Body of pancreas (tissue), 4 donors: ENCODE measurements at places on chromosomes 16 and 17. TPM values are rescaled to one million over a fixed set of nuclear protein-coding genes. Genes with fewer than 3 reads are reported as not detected.

DNA sequence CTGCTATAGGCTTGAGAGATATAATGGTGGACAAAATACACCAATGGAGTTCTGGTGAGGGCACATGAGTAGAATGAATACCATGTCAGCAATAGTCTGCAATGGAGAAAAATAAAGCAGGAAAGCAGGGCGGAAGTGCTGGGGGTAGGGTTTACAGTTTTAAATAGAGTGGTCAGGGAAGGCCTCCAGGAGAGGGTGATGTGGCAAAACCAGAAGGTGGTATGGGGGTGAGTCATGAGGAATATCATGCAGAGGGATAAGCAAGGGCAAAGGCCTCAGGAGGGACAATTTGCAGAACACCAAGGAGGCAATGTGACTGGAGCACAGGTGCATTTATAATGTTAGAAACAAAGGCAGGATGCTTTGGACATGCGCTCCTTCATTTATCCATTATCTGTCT, 102.0 kb downstream of the ITFG1 start:
- H3K4me1 ChIP-seq = no peaks in the 10 kb centered on the region
- no peak overlapping the region for H3K27ac ChIP-seq
- H3K27me3 ChIP-seq = no peaks in the 10 kb centered on the region
- H3K36me3 ChIP-seq = no peaks in the 10 kb centered on the region
- DNase-seq = no peak
- H3K4me3 ChIP-seq = no peak overlapping the region

DNA sequence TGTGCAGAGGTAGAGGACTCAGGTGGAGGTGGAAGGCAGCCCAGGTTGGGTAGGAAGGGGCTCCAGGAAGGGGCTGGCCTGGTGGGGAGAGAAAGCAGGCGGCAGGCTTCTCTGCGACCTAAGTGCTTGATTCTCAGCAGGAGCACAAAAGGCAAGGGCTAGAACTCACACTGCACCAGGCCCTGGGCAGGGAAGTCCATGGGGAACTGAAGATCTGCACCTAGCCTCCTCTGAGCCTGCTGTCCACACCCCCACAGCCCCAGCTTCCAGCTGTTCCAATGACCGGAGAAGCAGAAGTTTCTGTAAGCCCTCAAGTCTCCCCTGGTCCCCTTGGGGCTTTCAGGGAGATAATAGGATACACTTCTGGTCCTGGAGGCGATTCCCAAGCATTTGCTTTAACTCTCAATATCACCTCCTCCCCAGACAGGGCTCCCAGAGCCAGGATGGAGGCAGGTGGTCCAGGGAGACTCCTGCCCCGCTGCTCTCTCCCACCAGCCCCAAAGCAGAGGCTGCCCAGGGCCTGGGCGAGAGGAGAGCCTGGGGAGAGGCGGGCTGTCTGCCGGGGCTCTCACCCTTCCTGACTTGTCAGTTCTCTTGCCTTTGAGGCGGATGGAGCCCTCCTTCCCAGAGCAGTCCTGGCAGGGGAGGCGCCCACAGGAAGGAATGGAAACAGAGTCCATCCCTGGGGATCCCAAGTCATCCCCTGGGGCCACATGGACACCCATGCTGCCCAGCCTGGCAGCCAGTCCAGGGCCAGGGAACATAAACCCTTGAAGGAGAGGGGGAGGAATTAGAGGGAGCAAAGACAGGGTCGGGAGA, 126.0 kb downstream of the RBFOX3 start:
- H3K36me3 ChIP-seq = no peaks in the 10 kb centered on the region
- H3K27ac ChIP-seq = no peak overlapping the region
- no peaks in the 10 kb centered on the region for H3K4me1 ChIP-seq
- no peak for DNase-seq
- peaks cover 17% of the 10 kb centered on the region for H3K27me3 ChIP-seq

DNA sequence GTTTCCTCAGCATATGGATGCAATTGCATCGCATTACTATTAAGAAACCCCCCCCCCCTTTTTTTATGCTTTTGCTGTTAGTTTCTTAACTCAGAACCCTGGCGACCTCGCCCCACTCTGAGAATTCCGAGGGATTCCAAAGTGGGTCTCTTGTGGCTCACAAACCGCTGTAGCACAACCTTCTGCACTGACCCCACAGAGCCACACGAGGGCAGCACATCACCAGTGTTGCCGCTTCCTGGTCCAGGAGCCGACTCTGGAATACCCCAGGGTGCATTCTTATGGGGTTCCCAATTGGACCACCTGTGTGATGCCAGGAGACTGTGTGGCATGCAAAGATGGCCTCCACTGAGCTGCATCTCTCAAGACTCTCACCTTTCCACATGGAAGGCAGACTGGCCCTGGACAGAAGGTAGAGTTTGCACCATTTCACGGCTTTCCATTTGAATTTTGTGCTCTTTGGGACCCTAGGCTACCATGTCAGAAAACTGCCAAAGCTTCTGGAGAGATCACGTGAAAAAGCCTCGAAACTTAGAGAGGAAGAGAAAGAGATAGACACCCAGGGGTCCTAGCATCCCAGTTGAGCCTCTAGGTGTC, 432.7 kb upstream of the ASIC2 start:
- no peak overlapping the region for H3K4me3 ChIP-seq
- no peaks in the 10 kb centered on the region for H3K27me3 ChIP-seq
- DNase-seq = peak; percentile 42
- no peaks in the 10 kb centered on the region for H3K4me1 ChIP-seq
- no peaks in the 10 kb centered on the region for H3K36me3 ChIP-seq
- no peak overlapping the region for H3K27ac ChIP-seq

CTRB1 gene
- 14,932 TPM for total RNA-seq

C17orf67 gene
- total RNA-seq = 2.3 TPM

CCL18 gene
- total RNA-seq = not detected

DNA sequence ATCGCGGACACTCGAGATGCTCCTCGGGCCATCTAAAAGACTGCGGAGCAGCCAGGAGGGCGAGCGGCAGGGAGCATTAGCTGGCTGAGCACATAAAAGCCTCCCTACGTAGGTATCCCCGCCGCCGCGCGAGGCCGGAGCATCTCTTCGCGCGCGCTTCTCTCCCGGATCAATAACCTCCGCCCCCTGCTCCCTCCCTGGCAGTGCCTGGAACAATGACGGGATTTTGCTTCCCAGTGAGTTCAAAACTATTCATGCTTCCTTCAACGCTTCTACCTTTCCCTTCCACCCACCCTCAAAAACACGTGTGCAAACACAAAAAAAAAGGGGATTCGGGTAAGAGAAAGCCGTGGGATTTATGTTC, 984 bp downstream of the CENPV start:
- peak; percentile 43 for DNase-seq
- no peak overlapping the region for H3K27ac ChIP-seq
- H3K4me3 ChIP-seq = peak overlapping the region; percentile 63
- no peaks in the 10 kb centered on the region for H3K27me3 ChIP-seq
- peaks cover 13% of the 10 kb centered on the region for H3K4me1 ChIP-seq

GAST gene
- not detected for total RNA-seq
